ENCODE measurements at places on chromosomes 6 and 20. TPM values are rescaled to one million over a fixed set of nuclear protein-coding genes. Genes with fewer than 3 reads are reported as not detected.

The IL17F gene
- not detected for total RNA-seq

The PACSIN1 gene
- total RNA-seq, result 0.15 TPM

The SLC13A3 gene
- total RNA-seq, result 6.0 TPM

The ZNF318 gene
- 9.1 TPM for total RNA-seq

The BMP6 gene
- total RNA-seq, result 1.3 TPM

The IMPG1 gene
- not detected for total RNA-seq

The PSORS1C2 gene
- not detected for total RNA-seq

The RSPO4 gene
- total RNA-seq, result not detected

The SRMS gene
- total RNA-seq, result not detected

The GATA5 gene
- not detected for total RNA-seq

The PDYN gene
- not detected for total RNA-seq

The IRF4 gene
- total RNA-seq, result under 0.01 TPM

The HRH3 gene
- not detected for total RNA-seq

The ARMC12 gene
- 1.2 TPM for total RNA-seq

The CAGE1 gene
- 0.17 TPM for total RNA-seq

The CNR1 gene
- not detected for total RNA-seq

The FAM209B gene
- not detected for total RNA-seq

The NOTCH4 gene
- 1.3 TPM for total RNA-seq

Measured in smooth muscle cell of trachea (primary cell).